ENCODE measurements at places on chromosomes 2 and 18.

DNA sequence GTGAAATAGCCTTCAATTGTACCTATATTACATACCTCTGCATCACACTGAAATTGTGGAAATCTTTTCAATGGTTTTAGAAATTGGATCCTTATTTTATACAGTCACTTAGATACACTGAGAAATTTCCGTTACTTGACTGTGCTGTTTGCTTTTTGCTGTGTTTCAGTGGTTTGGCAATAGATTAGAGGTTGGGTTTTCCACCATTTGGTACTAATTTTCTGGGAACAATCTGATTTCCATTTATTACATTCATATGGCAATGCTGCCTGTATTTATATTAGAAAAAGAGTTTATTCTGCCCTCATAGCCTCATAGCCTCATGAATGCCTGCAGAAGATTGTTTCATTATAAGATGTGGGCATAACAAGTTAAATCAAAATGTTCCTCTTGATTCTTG, 285.0 kb downstream of the GULP1 start:
- no peak for DNase-seq

- DNase-seq = no peak
Measured at GRCh38 chr2:100066856-100067255, 75.5 kb downstream of the AFF3 start.

DNA sequence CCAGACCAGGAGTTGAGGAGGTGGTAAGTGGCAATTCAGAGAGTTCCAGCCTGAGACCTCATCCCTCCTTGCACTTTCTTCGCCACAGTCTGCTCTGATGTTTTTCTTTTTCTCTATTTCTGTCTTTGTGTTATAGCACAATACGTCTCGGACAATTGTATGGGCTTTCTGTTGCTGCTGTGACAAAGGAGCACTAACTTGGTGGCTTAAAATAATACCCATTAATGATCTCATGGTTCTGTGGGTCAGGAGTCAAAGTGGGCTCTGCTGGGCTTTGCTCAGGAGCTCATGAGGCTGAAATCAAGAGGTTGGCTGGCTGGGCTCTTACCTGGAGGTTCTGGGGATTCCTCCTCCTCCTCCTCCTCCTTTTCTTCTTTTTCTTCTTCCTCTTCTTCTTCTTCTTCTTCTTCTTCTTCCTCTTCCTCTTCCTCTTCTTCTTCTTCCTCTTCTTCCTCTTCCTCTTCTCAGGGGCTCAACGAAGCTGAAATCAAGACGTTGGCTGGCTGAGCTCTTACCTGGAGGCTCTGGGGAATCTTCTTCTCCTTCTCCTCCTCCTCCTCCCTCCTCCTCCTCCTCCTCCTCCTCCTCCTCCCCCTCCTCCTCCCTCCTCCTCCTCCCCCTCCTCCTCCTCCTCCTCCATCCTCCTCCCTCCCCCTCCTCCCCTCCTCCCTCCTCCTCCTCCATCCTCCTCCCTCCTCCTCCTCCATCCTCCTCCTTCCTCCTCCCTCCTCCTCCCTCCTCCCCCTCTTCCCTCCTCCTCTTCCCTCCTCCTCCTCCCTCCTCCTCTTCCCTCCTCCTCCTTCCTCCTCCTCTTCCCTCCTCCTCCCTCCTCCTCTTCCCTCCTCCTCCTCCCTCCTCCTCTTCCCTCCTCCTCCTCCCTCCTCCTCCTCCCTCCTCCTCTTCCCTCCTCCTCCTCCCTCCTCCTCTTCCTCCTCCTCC, 104.0 kb downstream of the GATA6 start:
- DNase-seq = no peak

GRCh38 chr2:131010566-131010965, 82.7 kb downstream of the FAM168B start:
- no peak for DNase-seq

- DNase-seq = no peak
Measured at GRCh38 chr18:36408606-36409005, 111.1 kb downstream of the FHOD3 start.

DNA sequence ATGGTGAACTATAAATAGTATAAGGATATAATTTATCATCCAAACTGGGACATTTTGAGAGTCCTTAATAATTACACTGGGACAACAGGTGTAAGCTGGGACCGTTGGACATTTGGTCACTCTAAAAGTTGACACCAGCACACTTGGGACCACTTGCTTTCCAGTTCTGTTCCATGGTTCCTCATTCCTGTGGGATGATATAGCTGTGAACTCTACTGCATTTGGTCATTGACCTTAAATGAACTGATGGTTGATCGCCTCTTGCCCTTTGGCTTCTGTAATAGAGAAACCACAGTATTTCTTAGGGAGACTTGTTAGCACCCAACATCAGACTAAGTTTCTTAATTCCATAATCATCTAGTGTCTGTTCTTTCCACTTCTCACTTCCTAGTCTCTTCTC, 46.7 kb downstream of the EML6 start:
- DNase-seq = no peak

DNA sequence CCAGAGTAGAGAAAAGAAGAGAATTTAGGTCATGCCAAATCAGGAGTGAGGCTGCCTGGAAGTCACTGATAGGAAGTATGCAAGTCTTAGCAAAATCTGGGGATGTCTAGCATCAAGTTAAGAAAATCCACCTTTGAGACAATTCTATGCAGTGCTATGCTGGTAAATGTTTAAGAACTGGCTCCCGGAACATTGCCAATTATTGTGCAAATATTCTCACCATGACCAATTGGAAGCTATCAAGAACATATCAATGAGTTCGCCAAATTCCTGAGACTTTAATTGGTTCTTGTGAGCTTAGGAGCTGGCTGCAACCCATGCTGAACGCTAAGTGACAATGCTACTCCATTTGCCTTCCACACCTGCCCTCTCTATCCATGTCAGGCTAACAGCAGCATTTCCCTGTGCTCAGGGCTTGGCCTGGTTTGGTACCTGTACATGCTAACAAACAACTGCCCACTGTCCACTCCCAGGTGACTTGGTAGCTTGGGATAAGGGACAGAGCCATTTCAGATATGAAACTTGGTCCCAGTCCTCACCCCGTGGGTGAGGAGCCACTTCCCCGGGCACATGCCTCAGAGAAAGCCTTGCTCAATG, 172.9 kb upstream of the KLHL29 start:
- no peak for DNase-seq

DNA sequence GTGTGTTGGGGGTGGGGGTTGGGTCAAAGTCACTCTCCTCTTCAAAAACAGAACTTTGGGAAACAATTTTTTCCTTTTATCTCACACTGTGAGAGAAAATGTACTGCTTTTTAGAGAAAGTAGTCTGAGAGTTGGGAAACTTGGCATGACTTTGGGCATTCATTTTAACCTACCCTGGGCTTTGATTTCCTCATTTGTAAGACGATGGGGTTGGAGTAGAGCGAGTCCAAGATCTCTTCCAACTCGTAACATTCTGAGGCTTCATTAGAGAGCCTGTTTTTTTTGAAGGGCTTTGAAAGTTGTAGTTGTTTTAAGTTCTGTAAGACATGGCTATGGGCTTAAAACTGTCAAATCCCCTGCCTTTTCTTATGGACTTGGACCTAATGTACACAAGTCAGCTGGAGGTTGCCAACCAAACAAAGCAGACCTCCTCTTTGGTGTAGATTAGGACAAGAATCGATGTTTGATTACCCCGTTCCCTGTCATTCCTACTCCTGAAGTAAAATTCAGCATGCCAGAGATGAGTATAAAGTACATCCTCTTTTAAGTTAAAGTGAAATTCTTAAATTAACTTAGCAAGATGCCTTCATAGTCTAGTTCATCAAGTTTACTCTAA, 8.4 kb downstream of the PHLPP1 start:
- no peak for DNase-seq

- DNase-seq = no peak
Measured at GRCh38 chr2:193476171-193476800, 1281.6 kb upstream of the TMEFF2 start.

DNA sequence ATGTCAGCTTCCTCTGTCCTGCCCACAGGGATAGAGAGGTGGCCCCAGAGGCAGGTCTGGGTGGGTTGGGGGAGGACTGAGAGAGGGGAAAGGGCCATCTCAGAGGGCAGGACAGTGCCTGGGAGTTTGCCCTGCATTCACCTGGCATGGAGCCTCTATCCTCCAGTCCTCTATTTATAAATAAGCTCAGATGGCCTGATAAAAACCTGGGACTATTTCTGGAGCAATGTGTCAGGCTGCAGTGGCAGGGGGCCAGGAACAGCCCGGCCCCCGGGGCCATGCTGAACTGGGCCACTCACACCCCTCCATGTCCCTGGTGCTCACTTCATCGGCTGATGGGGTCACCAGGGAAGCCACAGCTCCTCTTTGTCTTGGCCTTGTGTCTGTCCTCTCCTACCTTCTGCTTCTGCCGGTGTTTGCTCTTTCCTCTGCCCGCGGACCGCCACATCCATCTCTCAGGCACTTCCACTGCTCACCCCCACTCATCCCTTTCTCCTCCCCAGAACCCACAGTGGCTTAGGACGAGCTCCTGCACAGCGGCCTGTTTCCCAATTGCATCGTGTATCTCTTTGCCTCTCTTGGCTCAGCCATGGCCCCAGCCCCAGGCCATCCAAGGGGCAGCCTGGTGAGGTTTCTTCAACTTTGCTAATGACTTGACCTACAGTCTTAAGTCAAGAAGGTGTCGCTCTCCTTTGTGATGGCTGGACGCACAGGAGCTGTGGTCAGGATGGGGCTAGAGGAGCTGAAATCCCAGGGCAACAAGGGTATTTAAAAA, 38.8 kb downstream of the SCTR start:
- no peak for DNase-seq

DNA sequence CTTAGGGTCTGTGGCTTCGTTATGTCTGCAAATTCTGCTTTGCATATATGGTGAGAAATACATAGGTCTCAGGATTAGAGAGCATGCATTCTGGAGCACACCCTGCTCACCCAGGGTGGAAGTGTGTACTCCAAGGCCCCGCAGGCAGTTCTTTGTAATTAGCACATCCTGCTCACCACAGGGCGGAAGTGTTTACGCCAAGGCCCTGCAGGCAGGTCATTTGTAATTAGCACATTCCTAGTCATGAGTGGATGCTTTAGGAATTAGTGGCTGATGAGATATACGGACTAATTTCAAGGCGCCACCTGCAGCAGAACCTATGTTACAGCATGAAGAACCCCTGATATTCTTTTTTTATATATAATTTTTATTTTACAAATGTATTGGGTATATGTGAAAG, 4.2 kb downstream of the ALLC start:
- DNase-seq = no peak

- DNase-seq = no peak
Measured at GRCh38 chr2:154693741-154694340, 4.7 kb upstream of the KCNJ3 start.

GRCh38 chr18:44732238-44732563, 51.5 kb downstream of the SETBP1 start:
- DNase-seq = no peak

DNA sequence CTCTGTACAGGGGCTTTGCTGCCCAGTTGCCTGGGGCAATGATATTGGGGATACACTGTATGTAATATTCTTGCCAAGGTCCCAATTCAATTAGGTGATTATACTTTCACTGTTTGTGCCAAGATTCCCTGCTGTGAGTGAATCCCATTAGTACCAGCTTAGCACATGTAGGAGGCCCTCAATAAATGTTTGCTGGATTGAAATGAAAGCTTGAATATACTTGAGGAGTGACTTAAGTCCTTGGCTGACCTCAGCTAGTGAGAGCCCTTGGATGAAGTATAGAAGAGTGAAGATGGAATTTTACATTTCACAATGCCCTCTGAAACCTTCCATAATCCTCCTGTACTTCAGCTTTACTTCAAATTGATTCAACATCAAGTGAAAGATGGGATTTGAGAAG, 102.9 kb downstream of the GATA6 start:
- DNase-seq = no peak

- DNase-seq = no peak
Measured at GRCh38 chr2:224403657-224404056, 1.8 kb upstream of the FAM124B start.

DNA sequence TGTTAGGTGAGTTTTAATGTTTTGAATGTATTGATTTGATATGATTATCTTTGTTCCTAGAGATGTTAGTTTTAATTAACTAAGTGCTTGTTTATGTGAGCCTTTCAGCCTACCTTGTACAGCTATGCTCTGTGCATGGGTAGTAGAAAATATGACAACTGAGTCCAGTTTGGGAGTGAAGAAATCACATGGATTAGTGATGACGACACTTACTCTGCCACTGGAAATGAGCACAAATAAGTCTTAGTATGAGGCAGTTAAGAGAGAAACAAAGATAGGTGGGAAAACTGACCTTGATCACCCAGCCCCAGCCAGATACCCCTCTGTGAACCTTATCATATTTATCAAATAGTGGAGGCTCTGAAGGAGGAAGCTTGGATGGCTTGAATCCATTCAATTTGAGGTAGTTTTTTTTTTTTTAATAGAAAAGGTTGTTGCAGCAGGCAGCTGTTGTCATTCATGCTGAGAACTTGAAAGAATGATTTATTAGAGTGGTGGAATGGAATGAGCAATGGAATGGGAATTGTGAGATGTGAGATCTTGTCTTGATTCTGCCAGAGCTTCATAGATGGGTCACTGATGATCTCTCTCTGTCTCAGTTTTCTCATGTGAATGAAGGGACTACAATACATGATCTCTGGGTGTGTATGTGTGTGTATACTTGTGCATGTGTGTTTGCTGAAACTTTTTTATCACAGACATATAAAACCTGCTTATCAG, 96.4 kb downstream of the MAP3K20 start:
- DNase-seq = no peak

GRCh38 chr2:207478572-207478971, 51.2 kb upstream of the CREB1 start:
- no peak for DNase-seq

DNA sequence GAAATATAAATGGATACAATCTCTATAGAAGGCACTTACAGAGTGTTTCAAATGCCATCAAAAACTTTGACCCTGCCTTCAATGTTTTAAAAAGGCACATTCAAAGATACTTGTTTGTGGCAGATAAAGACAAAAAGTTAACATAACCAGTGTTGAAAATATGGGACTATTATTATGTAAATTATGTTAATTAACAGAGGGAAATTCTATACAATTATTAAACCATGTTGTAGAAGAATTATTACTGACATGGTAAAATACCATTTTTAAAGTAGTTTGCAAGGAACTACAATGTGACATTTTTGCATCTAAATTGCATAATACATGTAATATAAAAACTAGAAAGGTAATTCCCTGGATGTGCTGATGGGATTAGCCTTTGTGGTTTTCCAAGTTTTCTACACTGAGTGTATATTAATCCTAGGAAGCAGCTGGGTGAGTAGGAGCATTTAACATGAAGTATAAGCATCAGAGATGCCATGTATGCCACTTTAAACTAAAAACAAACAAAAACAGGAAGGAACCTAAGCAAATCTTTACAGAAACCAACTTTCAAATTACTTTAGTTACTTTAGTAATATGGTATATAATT, 21.7 kb downstream of the MIB1 start:
- no peak for DNase-seq
